Adrenal gland (tissue), 19 donors: ENCODE measurements at places on chromosomes 16 and 17. TPM values are rescaled to one million over a fixed set of nuclear protein-coding genes. Genes with fewer than 3 reads are reported as not detected.

CRHR1 gene
- total RNA-seq, result not detected

RHBDL3 gene
- 5.4 TPM for total RNA-seq

AMFR gene
- total RNA-seq, result 226 TPM

AGRP gene
- total RNA-seq, result 5.4 TPM

RND2 gene
- total RNA-seq, result 2.0 TPM

TLCD2 gene
- total RNA-seq, result 48.7 TPM

CCL4L2 gene
- 3.4 TPM for total RNA-seq

KRTAP2-3 gene
- total RNA-seq, result not detected

PPL gene
- 16.6 TPM for total RNA-seq

TMEM219 gene
- 174 TPM for total RNA-seq

FAHD1 gene
- 98.3 TPM for total RNA-seq

GDPD3 gene
- total RNA-seq, result 4.7 TPM

DRC3 gene
- total RNA-seq, result 4.8 TPM

PITPNM3 gene
- total RNA-seq, result 7.6 TPM

KRTAP2-2 gene
- total RNA-seq, result not detected

GPR139 gene
- total RNA-seq, result not detected

NPIPB6 gene
- total RNA-seq, result 0.56 TPM

RNF222 gene
- not detected for total RNA-seq

SYCE1L gene
- total RNA-seq, result 2.0 TPM

SULT1A1 gene
- total RNA-seq, result 76.8 TPM

PIK3R6 gene
- total RNA-seq, result 0.67 TPM

CD300LB gene
- total RNA-seq, result 0.42 TPM

MEIOC gene
- total RNA-seq, result not detected

MYO1D gene
- 71.9 TPM for total RNA-seq

PDE6G gene
- 2.1 TPM for total RNA-seq

STX1B gene
- total RNA-seq, result 2.0 TPM

CIBAR2 gene
- total RNA-seq, result not detected
